ENCODE measurements at places on chromosomes 13 and 19. TPM values are rescaled to one million over a fixed set of nuclear protein-coding genes. Genes with fewer than 3 reads are reported as not detected.

DNA sequence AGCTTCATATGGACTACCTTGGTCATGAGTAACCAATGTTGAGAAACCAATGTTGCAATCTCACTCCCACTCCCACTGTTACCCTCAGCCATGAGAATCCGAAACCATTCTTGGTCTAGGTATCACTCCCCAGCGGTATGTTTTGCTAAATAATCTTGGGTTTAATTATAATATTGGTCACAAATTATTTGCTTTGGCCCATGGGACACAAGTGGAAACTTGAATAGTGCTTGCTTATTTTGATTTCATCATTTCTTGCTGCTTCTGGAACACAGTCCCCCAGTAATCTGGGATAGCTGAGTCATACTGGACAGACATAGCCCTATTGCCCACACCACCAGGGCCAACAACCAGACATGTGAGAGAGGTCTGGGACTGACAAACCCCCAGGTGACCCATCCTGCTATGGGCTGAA is 171.6 kb upstream of the IPO5 start:
- DNase-seq = no peak

DNA sequence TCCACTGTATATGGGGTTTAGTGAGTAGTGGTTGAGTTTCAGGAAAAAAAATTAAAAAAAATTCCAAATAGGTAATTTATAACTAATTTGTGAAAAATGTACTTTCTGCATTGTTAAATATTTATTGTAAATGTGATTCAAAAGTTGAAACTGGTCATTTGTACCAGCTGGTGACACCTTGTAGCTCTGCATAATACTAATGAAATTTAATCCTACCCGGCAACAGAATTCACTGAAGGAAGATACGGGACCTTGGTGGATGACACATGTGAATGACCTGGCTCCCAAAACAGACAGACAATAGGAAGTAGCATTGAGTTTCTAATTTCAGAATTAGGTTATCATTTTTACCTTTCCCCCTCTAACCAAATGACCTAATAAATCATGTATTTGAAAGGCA is 73.8 kb downstream of the SLITRK6 start:
- DNase-seq = no peak

- no peak for DNase-seq
These were observed 112.9 kb downstream of the TUBA3C start for GRCh38 chr13:19068691-19069090.

GRCh38 chr19:4575267-4576015 is 16.0 kb upstream of the SEMA6B start:
- DNase-seq = no peak

DNA sequence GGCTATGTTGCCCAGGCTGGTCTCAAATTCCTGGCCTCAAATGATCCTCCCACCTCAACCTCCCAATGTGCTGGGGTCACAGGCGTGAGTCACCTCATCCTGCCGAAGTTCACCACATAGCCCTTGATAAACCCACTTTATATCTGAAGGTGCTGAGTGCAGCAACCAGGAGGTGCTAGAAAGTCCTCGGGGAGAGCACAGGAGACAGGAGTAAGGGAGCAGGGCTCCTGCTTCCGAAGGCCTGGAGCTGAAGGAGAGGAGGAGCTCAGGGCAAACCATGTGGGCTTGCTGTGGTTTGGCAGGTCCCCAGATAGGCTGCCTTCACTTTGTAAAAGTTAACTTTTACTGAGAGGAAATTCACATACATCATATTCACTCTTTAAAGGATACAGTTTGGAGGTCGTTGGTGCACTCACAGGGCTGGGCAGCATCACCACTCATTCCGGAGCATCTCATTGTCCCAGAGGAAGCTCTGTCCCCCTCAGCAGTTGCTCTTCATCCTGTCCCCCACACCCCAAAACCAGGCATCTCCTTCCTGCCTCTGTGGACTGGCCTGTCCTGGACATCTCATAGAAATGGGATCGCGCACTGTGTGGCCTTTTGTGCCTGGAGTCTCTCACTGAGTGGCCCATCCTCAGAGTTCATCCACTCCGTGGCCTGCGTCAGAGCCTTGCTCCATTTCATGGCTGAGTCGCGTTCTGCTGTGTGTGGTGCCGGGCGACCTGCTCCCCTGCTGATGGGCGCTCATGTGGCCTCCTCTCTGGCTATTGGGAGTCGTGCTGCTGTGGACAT is 49.5 kb downstream of the KDM4B start:
- no peak for DNase-seq

IZUMO4 gene
- total RNA-seq = 2.5 TPM

COMP gene
- 0.40 TPM for total RNA-seq

ATP8B3 gene
- not detected for total RNA-seq

ZNF101 gene
- total RNA-seq = 15.1 TPM

TEX29 gene
- not detected for total RNA-seq

AZU1 gene
- not detected for total RNA-seq

Measured in Peyer's patch (tissue), 4 donors.